OCI-M1 (cell line): ENCODE measurements at places on chromosomes 4 and X.

DNA sequence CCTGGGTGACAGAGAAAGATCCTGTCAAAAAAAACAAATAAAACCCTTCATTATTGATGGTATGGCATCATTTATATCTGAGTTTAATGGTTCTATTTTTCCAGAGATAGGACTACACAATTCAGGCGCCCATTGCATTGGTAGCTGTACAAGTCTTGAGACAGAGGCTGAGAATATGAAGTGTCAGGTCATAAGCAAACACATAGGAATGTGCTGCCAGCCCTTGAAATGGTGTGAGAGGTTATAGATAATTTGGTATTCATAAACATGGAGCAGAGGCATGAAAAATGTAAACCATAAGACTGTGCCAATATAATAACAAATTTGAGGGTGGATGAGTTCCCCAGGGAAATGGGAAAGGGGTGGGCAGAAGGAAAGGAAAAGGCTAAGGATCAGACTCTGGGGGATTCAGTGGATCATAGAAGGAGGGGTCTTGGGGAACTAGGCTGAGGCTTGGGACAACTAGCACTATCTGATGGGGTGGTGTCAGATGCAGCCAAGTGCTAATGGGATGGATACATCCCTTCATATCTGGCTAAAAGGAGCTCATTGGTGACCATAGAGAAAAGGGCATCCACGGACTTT, 50.8 kb downstream of the MAOA start:
- no peak for DNase-seq

DNA sequence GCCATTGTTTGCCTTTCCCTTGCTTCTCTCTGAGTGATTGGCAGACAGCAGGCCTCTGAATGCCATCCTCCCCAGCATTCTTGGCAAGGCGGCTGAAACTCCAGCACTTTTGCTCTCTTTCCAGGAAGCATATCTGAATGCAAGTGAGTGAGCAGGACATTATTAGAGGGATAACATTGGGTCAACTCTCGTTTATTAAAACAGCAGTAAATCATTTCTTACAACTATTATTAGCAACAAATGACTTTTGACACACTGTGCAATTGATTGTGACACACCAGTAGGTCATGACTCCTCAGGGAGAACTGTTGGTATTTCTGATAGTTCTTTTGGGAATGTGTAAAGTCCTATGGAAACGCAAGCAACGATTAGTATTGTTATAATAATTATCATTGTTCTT, 103.8 kb downstream of the EFNB1 start:
- no peak for DNase-seq

DNA sequence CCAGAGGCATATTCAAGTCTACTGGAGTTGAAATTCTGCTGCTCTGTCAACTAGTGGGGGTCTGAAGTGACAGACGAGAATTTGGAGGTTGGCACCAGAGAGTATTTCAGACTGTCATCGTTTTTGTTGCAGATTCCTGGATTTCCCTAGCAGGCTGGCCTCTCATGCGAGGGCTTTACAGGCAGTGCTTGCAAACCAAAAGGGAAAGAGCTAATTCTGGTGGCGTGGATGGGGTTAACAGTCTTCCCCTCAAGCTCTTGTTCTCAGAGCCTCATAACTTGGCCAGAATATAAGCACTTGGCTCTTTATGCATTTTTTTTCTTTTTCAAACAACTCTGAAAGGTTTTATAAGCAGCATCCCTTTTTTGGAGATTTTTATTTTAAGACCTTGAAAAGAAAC, at the start of gene SPARCL1:
TSS of gene SPARCL1 (minus strand) at position 190 of the 400 bp plus-strand sequence. CDS start 29,802 bp downstream, outside the sequence.
- no peak for DNase-seq

DNA sequence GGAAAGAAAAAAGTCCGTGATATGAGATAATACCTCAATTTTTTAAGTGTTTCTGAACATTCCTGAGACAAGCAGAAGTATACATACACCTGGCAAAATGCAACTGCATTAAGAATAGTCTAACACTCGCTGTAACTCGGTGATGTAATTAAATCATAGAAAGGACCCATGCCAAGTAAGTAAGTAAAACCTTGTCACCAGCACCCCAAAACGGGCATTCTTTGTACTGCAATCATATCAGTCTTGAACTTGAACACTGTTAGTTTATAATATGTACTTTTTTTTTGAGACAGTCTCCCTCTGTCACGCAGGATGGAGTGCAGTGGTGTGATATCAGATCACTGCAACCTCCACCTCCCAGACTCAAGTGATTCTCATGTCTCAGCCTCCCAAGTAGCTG, 47.4 kb downstream of the SMIM14 start:
- peak; percentile 76 for DNase-seq

DNA sequence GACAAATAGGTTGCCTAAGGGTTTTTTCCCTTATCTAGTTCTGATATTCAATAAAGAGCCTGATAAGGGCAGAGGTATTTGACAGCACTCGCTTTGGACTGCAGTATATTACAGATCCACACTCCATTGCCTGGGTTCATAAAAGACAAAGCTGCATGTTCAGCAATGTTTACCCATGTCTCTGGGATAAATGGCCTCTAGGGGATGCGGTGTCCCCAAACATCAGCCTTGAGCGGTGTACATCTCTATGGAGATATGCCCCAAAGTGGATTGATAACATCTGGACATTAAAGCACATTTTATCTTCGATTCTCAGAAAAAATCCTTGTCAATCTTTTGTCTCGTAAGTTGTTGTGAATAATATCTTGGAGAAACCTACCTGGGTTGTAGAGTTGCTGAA, 660.8 kb upstream of the AADAT start:
- DNase-seq, result no peak

GRCh38 chr4:1463927-1464540, 57.8 kb upstream of the NKX1-1 start:
- no peak for DNase-seq

- DNase-seq, result no peak
Observed at GRCh38 chr4:2247128-2248043, 5.5 kb upstream of the HAUS3 start.

- DNase-seq, result no peak
Observed at GRCh38 chr4:111792632-111793031, 352.6 kb upstream of the FAM241A start.

DNA sequence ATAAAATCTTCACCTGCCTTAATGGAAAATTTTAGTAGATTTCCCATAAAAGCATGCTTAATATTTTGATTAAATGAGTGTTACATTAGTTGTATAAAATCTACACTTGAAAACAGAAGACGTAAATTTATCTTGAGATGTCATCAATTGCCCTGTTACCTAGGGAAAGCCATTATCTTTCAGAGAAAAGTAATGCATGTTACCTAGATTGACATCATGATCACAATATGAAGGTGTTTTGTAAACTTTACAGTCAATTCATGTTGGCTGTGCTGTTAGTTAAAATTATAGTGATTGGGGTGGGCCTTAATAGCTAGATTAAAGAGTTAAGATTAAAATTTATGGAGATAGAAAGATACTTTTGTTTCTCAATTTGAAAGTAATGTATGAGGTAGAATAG, 293.2 kb upstream of the PCDH18 start:
- DNase-seq, result no peak

- DNase-seq, result peak; percentile 63
Observed at GRCh38 chr4:17664755-17665154, 50.3 kb downstream of the MED28 start.

DNA sequence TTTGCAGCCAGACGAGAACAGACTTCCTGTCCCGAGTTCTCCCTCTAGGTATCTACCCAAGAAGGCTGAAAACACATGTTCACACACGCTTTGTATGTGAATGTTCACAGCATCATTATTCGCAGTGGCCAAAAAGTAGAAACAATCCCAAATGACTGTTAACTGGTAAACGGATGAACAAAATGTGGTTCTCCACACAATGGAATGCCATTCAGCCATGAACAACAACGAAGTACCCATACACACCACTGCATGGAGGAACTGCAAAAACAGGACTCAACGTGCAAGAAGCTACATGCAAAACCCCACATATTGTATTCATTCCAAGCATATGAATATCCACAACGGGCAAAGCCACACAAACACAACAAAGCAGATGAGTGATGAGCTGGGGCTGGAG, 45.0 kb downstream of the PDHA1 start:
- no peak for DNase-seq

- no peak for DNase-seq
Observed at GRCh38 chr4:183823434-183823833, 81.7 kb upstream of the STOX2 start.
